ENCODE measurements at places on chromosomes 5 and 9.

DNA sequence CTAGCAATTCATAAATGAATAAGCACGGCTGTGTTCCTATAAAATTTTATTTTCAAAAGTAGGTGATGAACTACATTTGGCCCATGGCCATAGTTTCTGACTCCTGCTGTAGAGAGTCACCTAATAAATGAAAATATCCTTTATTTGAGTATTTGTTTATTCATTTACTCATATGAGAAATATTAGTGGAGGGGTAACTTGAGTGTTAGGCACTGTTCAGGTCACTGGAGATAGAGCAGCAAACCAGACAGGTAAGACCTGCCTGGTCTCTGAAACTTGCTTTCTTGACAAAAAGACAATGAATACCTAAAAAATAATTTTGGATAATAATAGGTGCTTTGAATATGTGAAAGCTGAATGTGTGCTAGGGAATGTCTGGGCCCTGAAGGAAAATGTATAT is 68.8 kb downstream of the YIPF5 start:
- DNase-seq: no peak

GRCh38 chr5:152246401-152246800 is 158.7 kb downstream of the NMUR2 start:
- no peak for DNase-seq

DNA sequence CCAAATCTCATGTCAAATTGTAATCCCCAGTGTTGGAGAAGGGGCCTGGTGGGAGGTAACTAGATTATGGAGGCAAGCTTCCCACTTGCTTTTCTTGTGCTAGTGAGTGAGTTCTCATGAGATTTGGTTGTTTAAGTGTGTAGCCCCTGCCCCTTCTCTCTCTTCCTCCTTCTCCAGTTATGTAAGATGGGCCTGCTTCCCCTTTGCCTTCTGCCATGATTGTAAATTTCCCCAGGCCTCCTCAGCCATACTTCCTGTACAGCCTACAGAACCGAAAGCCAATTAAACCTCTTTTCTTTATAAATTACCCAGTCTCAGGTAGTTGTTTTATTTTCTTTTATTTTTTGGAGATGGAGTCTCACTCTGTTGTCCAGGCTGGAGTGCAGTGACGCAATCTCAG is 18.2 kb upstream of the TXNDC8 start:
- DNase-seq: no peak

GRCh38 chr5:163951069-163951468 is 445.6 kb downstream of the MAT2B start:
- DNase-seq: no peak

GRCh38 chr9:37004424-37004935 is 29.6 kb downstream of the PAX5 start:
- peak; percentile 56 for DNase-seq

DNA sequence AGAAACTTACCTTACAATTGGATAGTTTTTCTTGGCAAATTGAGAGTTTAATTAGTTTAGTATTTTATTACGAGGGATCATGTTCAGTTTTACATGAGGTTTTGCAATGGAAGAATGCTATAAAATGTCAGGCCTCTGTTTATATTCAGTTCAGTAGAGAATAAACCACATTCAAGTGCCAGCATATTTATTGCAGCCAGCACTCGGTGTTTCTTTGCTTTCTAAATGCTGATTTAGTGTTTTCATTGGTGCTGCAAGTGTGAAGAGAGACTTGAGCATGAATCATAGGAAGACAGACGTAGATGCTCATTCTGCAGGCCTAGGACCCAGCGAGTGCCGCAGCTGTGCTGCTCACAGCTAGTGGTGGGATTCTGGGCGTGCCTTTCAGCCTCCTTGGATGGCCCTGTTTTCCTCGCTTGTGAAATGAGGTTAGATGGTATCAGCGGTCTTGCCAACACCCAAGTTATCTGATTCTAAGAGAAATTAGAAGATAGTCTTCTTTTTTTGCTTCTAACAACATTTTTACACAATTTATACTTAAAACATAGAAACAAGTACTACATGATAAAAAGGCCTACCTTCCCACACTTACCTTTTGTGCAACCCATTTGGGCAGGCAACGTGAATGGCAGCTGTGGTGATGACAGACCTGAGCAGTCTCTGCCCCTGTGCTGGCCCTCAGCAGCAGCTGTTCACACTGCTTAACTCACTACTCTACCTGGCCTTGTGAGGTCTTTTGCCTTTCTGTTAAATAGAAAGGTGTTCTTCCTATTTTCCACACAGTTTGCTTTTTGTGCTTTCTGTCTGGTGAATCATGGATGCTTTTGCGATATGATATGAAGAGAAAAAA is 26.8 kb upstream of the TNFAIP8 start:
- no peak for DNase-seq

GRCh38 chr5:141192110-141192725 is at the start of gene PCDHB10:
TSS of gene PCDHB10 (plus strand) at chr5:141192353. CDS start at chr5:141192553, 200 bp downstream.
- no peak for DNase-seq

DNA sequence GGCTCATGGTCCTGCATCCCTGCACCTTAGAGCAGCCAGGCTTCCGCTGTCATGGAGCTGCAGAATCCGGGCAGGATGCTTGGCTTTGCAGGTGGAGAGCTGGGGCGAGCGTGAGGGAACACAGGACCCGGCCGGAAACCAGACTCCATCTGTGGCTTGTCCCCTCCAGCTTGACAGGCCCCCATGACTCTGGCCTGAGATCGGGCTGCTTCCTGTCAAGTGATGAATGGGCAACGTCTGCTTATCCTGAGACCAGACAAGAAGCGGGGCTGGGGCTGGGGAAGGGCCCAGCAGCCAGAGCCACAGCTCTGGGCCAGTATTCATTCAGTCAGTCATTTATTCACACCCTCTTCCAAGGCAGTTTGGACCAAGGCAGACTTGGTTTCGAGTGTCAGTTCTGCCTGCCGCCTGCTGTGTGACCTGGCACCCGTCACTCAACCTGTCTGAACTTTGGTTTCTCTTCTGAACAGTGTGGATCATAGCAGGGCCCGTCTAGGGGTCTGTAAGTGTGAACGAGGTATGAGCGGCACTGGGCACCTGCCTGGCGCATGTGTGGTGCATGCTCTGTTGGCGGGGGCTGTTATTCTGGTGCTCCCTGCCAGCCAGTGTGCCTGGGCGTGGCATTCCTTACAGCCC is 37.5 kb downstream of the NEK6 start:
- no peak for DNase-seq

GRCh38 chr5:9269014-9269413 is 276.9 kb downstream of the SEMA5A start:
- no peak for DNase-seq

- no peak for DNase-seq
These were observed 193.5 kb upstream of the KLF9 start for GRCh38 chr9:70607926-70608325.

DNA sequence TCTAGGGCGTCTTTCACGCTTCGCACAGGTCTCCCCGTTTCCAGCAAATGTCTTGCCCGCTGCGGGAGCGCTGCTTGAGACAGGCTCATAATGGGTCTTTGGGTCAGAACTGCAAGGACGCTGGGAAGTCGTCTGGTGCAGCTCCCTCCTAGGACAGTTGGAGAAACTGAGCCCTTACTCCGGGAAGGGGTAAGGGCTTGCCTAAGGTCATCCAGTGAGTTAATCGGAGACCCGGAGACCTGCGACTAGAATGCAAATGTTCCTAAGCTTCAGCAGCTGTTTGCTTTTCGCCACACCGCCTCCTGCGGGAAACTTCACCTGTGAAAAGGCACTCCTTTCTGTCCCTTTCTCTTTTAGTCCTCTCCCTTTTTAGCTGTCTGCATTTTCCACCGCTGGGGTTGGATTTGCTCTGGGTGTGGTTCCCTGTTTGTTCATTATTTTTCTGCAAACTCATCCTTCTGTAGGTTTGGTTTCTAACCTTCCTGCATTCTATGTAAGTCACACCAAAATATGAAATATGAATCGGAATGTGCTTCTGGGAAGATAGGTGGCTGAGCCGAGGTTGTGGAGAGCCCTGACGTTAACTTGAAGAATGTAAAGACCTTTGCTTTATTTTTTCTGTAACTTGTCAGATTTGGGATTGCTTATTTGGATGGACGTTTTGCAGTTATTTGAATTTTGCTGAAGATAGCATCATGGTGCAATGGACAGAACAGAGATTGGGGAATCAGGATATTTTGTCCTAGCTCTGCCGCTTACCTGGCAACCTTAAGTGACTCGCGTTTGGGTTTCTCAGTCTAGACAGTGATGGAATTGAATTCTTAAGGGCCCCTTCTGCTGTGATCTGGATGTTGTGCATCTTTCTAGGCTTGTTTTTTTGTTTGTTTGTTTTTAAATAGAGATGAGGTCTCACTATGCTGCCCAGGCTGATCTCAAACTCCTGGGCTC is 909 bp downstream of the SLC36A1 start:
- DNase-seq: no peak

- DNase-seq: no peak
These were observed 469.0 kb downstream of the CDH9 start for GRCh38 chr5:26569241-26569928.

DNA sequence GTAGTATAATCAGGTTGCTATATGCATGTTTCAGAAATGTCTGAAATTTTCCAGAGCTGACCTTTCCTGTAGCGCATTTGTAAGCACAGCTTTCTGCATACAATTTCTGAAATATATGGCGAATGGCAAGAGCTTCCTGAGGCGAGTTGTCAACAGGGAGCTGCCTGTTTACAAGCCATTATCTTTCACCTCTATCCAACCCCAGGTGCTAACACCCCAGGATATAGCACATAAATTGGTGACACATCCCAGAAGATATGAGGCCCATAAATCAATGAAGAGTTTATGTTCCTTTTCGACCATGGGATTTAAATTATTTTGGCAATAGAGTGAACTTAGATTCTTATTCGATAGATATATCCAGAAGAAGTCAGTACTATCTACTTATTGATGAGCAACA is 379.8 kb downstream of the KDM4C start:
- no peak for DNase-seq

DNA sequence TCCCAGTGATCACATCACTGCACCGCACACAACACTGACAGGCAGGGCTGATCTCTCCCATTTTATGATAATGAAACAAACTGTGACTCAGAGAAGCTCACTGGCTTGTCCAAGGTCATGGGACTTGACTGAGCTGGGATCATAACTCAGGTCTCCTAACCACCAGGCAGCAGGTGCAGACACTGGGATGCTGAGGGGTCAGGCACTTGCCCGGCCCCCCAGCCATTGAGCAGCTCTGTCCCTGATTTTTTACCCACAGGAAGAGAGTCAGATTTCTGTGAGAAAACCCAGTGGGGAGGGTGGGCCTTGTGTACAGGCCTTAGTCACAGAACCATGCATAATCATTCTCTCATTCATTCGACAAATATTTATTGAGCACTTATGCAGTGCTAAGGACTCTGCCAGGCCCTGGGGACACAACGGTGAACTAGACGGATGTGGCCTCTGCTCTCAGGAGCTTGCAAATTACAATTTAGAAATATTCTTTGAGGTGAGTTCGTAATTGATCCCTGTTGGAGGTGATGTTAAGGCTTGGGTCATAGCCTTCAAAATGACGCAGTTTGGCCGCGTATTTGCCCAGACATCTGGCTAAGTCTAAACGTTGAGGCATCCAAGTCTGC is 54.5 kb upstream of the TGFBR1 start:
- DNase-seq: peak; percentile 78

DNA sequence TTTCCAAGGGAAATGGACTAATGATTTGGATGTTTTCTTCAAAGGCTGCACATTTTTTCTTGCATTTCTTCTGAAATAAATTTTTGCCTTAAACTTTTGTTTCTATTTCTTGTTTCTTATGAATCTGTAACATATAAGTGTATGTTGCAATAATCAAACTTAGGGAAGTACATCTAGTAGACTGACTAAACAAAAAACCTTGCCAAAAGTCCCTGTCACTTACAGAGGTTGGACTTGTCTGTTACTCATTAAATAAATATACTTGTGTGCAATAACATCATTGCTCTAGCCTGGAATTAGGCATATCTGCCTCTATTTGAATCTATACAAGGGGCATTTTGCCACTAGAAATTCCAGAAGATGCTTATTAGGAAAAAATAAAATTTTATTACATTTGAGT is 56.6 kb downstream of the C6 start:
- DNase-seq: no peak

- no peak for DNase-seq
These were observed 43.0 kb upstream of the GNAQ start for GRCh38 chr9:78074385-78075291.

DNA sequence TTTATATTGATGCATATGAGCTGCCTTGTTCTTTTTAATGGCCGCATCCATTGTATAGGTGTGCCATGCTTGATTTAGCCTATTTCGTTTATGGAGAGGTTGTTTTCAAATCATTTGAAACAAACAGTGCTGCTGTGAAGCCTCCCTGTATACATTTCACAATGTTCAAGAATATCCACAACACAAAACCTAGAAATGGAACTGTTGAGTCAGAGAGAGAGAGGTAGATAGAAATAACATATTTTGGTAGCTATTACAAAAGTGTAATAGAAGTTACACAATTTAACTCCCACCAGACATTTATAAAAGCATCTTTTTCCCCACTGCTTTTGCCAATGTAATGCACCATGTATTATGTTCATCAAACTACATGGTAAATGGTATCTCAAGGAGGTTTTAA is 82.0 kb downstream of the FRMD3 start:
- DNase-seq: no peak

- DNase-seq: no peak
These were observed 66.1 kb downstream of the BRINP1 start for GRCh38 chr9:119302988-119303698.

GRCh38 chr5:96961053-96961452 is 25.2 kb downstream of the LNPEP start:
- no peak for DNase-seq

GRCh38 chr5:56516441-56516840 is 283.3 kb upstream of the ANKRD55 start:
- DNase-seq: no peak

- no peak for DNase-seq
These were observed 61.3 kb upstream of the SPINK5 start for GRCh38 chr5:148002451-148002850.

DNA sequence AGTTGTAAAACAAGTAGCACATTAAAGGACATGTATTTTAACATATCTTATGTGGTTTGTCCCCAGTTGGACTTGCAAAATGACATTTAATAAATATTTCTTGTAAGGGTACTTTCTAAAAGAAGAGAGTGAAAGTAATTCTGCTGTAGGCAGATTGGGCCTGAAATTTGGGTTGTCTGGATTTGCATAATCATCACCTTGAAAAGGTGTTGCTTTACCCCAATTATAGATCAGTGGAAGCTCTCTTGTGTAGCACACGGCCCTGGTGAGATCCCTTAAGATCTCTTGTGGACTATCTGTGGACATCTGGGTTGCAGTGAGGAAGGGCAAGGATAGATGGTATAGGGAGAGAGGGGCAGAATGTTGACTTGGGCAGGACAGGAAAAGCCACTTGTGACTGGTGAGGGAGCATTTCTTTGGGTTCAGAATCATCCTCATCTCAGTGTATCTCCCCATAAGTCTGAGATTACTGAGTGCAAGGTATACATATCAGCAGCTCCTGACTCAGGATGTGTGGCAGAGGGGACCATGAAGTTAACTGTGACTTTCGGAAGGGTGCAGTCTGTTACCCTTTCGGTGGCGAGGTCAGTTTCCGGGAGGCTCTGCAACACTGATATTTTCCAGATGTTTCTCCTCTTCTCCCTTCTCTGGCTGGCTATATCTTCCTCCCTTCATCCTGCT is 2.0 kb upstream of the TNFAIP8 start:
- no peak for DNase-seq

Data from NCI-H2029 treated with DMSO at 0.1 percent for 48 hours (cell line).